ENCODE measurements at places on chromosomes 1 and 21.

DNA sequence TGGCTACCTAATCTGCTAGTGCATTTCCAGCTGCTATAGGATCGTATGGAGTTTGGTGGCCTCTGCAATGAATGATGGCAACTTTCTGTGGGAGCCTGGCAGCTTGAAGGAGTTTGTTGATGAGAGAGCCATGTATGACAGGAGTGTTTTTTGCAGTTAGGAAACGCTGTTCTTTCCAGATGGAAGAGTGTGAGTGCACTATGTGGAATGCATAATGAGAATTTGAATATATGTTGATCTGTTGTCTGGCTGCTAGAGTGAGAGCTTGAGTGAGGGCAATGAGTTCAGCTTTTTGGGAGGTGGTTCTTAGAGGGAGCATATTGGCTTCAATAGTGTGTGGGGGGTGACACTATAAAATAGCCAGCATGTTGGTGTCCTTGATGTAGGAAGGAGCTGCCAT is 51.0 kb upstream of the APOBEC4 start:
- no peak for DNase-seq

GRCh38 chr1:105101261-105101660 is 1351.6 kb downstream of the AMY1C start:
- no peak for DNase-seq

DNA sequence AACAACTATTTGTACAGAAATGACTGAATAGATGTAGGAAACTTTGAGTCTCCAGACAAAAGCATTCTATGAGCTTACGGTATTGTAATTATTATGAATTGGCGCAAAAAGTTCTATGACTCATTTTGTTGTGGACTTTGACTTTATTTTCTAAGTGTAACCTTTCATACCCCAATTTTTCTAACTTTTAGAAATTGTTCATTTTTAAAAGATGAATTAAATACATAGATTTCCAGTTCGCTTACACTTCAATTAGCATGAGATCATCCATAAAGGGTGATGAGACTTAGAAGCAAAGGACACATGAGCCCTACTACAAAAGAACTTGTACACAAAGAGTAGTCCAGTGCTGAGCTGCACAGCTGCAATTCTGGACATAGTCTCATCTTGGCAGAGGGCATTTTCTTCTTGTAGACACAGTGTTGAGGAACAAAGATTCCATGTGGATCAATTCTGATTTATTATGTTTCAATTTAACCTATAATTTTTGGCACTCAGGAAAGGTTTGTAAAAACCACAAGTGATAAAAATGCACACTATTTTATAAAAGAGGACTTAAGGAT is 431.1 kb downstream of the LRRIQ3 start:
- DNase-seq, result no peak

DNA sequence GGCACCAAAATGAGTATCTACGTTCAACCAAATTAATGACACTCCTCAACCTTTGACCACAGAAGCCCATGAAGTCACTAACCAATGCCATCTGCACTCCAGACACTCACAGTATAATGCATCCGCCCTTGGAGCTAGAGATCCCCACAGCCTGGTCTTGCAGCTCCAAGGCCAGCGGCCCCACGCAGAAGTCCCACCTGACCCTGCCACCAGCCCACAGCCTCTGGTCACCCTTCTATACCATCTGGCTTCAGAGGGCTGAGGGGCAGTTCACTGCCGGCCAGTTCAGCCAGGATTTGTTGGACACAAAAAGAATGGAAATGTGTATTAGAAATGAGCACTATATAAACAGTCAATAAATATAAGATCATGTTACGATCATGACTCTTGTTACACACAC is 211.2 kb downstream of the RRAGC start:
- DNase-seq, result no peak

DNA sequence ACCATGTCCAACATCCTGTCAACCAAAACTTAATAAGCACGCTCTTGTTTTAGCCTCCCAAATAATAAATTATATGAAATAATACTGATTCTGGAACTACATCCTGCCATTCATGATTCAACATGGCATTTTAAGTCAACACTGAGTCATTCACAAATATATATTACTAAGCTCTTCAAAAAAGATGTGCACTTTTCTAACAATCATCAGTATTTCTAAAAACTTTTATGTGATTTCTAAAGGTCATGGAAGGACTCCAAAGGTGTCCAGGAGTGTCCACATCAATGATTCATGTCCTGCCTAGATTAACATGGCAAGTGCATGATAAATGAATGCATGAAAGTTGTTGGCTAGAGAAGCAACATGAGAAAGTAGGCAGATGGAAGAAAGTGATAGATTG is 51.6 kb downstream of the NEGR1 start:
- peak; percentile 1 for DNase-seq

DNA sequence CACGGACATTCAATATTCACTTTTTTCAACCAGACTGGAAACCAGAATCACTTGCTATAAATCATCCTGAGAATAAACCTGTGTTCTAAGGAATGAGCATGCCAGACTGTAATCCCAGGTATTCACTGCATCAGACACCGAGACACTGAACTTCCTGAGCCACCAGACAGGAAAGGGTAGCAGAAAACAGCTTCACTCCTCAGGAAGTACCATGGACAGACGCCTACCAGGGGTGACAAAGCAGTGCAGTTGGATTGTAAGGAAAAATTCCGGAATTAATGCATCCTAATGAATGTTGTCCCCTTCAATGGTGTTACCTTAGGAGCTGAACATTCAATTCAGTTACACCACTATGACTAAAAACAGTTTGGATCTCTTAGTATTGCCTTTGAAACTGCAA is 156.1 kb downstream of the PIGK start:
- no peak for DNase-seq

- no peak for DNase-seq
These were observed 103.8 kb upstream of the USP25 start for GRCh38 chr21:15626031-15626430.

Measured in RWPE1 (cell line).